MM.1S (cell line): ENCODE measurements at places on chromosomes 13 and 19.
A peak's percentile ranks its signal among the peaks of the same experiment; 100 is the strongest.

DNA sequence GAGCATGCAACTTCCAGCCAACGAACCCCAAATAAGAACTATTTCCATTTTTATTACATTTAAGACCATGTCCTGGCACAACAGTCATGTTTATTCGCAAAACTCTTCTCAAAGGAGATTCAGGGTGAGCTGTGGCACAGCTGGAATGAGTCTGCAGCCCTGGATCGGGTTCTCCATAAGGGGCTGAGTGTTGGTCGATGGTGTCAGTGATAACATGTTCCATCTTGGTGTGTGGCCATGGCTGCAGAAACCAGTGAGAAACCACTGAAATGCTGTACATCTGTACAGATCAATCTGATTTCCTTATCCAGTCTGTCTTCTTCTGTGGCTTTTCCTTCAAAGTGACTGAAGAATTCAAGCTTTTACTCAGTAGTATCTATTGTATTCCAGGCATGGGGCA lies 15.2 kb downstream of the FAM124A start:
- no peak for DNase-seq

- no peak for DNase-seq
Measured at GRCh38 chr19:15934332-15935078, at the start of gene CYP4F11. Gene CYP4F11, minus strand, starts transcription at chr19:15934529. Its CDS starts 121 bp downstream, at chr19:15934408.

DNA sequence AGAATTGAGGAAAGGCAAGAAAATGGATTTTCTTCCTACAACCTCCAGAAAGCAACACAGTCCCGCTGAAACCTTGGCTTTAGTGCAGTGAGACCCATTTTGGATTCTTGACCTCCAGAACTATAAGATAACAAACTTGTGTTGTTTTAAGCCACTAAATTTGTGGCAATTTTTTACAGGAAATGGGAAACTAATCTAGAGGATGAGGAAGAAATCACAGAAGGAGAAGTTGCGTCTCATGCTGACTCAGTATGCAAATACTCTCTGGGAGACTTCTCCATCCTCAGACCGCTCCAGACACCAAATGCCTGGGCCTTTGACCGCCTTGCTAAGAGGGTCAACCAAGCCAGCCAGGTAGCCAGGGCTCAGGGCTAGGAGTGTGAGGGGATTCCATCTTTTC lies 13.1 kb upstream of the CEACAM16 start:
- no peak for DNase-seq

GRCh38 chr19:49890349-49891311 lies 6.1 kb downstream of the IL4I1 start:
- peak; percentile 56 for DNase-seq

GRCh38 chr13:20696073-20696472 lies 7.4 kb upstream of the IL17D start:
- DNase-seq, result no peak

DNA sequence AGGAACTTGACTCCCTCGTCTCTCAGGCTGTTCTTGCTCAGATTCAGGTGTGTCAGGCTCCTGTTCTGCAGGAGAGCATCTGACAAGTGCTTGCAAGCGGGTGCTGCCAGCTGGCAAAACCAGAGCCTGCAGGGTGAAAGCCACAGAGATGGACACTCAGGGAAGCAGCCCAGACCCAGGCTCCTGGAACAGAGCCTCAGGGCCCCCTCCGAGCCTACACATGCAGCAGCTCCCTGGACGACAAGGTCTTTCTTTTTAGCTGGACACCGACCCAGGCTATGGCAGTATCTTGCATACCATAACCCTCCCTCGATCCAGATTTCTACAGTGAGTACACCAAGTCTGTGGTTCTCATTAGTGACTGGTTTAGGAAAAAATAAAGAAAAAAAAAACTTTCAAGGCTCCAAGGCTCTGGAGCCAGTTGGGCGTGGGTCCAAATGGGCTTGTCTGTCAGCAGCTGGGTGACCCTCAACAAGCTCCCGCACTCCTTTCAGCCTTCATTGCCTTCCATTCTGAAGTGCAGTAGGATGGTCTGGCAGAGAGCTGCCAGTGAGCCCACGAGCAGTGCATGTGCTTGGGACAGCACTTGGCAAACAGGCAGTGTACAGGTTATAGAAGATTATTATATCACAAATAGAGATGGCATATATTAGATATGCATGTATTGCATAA lies 29.9 kb downstream of the NLRP13 start:
- DNase-seq, result no peak

GRCh38 chr19:53365899-53366493 lies 491 bp downstream of the ZNF525 start:
- DNase-seq, result peak; percentile 30

DNA sequence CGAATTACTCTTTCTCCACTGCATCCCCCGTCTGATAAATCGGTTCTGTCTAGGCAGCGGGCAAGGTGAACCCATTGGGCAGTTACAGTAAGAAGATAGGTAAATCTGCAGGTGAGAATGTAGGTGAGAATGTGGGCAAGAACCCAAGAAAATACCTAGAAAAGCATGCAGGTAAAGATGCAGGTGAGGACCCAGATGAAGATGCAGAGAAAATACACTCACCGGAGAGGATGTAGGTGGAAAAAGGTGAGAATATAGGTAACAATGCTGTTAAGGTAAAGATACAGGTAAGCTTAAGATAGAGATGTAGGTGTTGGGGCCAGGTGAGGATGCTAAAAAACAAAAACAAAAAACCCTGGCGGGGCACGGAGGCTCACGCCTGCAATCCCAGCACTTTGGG lies 6.3 kb upstream of the TNFSF14 start:
- no peak for DNase-seq

DNA sequence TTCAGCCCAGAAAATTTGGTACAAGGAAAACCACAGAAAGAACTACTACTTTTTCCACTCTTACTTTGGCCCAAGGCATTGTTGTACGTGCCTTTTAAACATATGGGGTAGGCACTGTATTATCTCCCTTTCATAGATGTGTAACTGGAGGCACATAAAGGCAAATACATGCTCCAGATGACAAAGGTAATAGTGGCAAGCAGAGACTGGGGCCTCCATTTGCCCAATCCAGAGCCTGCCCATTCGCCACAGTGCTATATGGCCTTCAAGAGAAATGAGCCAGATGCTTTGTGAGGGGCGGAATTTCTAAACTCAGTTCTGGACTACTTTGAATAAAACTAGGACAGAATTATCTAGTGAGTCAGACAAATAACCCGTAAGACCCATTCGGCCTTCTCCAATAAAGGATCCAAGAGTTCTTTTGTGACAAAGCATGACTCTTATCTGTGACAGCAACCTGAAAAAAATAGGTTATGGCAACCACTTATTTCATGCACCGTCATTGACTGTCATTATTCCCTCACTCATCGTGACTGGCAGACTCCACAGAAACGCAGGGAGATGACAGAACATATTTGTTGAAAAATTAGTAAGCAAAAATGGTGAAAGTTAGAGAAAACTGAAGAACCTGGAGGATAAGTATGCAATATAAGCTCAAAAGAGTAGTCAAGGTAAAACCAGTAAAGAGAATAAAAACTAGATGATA lies 712.0 kb upstream of the GPC6 start:
- no peak for DNase-seq

DNA sequence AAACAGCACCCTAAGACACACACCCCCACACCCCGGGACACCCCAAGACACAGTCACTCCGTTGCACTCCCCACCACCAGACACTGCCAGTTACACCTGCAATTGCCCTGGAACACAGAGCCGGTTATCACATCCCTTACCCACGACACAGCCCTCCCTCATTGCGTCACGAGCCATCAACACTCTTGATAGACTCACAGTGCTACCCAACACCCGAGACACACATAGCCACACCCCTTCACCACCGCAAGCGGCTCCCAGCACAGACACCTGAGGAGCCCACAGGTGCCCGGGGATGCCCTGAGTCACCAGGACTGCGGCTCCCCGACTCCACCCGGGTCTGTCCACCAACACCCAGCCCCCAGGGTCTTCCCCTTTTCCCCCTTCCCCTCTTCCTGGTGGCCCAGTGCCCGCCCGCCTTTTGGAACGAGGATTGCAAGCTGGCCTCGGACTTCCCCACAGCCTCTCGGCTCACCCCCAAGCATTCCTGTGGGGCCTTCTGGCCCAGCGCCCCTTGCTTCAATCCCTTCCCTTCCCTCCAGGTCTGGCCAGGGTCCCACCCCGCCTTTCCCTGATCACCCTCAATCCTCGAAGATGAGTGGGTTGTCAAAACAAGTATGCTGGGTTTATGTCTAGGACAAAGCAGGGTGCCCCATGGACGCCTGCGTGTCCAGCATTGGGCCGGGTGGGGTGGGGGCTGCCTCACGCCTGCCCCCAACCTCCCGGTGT lies 1.7 kb upstream of the PTGER1 start:
- DNase-seq, result no peak

DNA sequence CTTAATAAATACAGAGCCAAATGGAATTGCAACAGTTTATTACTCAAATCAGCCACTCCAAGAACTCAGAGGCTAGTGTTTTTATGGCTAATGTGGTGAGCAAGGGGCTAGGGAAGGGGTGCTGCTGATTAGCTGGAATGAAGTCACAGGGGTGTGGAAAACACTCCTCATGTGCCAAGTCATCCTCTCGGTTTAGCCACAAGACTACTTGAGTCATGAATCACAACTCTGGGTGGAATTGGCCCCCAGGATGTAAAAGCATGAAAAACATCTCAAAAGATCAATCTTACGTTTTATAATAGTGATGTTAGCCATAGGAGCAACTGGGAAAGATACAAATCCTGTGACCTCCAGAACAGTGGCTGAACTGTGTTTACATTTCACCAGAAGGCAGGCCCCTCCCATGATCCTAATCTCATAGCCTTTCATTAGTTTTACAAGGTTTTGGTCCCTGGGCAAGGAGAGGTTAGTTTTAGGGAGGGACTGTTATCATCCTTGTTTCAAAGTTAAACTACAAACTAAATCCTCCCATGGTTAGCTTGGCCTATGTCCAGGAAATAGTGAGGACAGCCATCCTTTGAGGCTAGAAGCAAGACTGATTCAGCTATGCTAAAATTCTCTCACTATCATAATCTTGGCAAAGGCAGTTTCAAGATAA lies 2020.1 kb upstream of the PCDH20 start:
- DNase-seq, result no peak

GRCh38 chr19:2754659-2755447 lies 15.0 kb upstream of the SLC39A3 start:
- no peak for DNase-seq

DNA sequence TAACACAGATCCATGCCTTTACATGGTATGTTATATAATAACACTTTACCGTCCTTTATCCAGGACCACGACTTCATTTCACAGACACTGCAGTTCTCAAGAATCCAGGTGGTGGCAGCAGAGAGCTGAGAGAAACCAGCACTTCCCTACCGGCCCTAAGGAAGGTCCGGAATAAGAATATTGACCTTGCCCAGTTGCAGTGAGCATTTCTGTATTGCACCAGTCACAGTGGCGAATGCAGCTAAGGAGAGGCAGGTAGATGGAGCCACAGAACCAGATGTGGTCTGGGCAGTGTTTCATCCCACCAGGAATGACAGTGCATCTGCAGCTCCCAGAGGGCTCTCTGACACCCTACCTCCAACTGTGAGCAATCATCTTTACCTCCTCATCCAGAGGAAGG lies 44.6 kb downstream of the ZNF787 start:
- DNase-seq, result peak; percentile 35

DNA sequence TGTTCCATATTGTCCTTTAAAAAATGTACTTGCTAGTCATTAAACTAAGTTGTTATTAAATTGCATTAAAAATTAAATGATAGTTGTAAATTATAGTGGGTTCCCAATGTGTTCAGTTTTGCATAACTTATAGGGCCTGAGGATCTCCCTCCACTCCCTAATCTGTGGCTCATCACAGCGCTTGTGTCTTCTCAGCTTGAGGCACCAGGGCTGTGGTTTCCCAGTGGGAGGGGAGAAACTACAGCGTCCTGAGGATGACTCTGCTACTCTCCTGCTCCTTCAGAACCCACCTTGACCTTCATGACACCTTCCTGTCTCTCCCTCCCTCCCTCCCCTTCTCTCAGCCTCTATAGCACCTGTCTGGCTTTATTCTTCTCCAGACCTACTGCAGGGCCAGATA lies 1.4 kb downstream of the SGCG start:
- no peak for DNase-seq

DNA sequence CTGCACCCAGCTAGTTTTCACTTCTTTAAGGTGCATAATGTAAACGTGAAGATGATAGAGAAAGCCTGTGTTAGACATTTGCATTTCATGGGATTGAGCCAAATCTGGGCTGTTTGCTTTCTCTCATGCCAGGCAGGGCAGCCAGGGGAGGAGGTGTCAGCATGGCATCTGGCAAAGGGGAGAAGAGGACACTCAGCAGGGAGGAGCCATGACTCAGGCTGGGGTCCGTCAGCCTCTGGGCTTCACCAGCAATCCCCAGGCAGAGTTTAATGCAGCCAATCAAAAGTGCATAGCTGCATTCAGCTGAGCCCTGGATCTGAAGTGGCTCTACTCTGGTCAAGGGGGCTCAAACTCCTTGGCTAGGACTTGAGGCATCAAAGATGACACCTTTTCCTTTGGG lies 23.5 kb downstream of the EBPL start:
- no peak for DNase-seq

GRCh38 chr13:31862828-31863227 lies 123.5 kb downstream of the RXFP2 start:
- peak; percentile 40 for DNase-seq

GRCh38 chr13:105806628-105806920 lies 728.9 kb downstream of the EFNB2 start:
- DNase-seq, result no peak

DNA sequence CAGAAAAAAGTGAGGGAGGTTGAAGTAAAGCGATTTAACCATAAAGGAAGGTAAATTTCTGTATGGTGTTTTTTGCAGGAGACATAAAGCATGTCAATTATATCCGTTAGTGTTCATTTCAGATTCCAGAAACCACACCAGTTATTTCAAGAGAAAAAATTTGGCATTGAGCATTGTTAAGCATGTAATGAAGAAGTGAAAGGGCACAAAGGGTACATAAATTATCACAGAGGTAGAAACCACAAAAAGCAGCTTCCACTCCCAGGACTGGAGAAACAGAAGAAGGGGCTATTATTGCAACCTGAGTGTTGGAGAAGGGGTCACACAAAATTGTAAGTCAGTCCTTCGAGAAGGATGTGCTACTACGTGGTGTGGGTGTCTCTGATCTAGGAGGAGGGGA lies 72.2 kb upstream of the DACH1 start:
- no peak for DNase-seq

GRCh38 chr13:82569581-82569980 lies 1312.7 kb downstream of the SLITRK1 start:
- DNase-seq, result no peak

DNA sequence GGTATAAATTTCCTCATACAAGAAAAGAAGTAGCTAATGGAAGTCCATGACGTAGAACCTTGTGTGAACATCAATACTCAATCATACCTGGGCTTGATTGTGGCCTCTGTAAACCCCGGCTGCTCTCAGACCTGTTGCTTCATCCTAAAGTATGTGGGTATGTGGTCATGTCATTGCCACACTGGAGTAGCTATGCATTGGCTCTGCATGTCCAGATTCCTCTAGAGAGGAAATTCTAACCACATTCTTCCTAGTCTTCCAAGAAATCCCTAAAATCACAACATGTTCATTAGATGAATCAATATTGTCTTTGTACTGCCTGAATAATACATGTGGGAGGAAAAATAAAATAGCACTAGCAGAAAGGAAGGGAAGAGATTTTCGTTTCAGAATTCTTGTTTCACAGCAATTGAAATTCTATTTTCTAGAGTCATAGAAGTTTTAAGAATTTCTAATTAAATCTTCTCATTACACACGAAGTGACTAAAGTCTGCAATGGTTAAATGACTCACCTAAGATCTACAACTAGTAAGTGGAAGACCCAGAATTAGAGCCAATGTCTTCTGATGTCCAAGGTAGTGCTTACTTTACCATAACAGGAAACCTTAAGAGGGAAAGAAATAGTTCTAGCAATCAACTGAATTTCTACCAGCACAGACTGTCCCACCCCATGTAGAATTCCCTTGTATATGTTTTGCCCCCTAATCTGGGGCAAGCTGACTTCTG lies 28.0 kb downstream of the RXFP2 start:
- no peak for DNase-seq

GRCh38 chr19:46950526-46951170 lies 69.0 kb upstream of the NPAS1 start:
- peak; percentile 80 for DNase-seq
